CD8-positive, alpha-beta memory T cell (primary cell): ENCODE measurements at places on chromosomes 3 and 15. TPM values are rescaled to one million over a fixed set of nuclear protein-coding genes. Genes with fewer than 3 reads are reported as not detected.
A peak's percentile ranks its signal among the peaks of the same experiment; 100 is the strongest.

DNA sequence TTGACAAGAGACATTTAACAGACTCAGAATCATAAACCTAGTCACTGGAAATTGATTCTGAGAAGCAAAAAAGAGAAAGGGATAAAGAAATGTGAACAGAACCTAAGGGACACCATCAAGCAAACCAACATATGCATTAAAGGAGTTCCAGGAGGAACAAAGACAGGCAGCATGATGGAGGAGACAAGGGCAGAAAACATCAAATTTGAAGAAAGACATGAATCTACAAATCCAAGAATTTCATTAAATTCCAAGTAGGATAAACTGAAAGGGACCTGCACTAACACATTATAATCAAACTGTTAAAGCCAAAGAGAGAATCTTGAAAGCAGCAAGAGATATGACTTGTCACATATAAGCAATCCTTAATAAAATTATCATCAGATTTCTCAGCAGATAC is 122.3 kb downstream of the STT3B start:
- DNase-seq = no peak
- no peak overlapping the region for H3K27ac ChIP-seq
- no peaks in the 10 kb centered on the region for H3K36me3 ChIP-seq
- no peaks in the 10 kb centered on the region for H3K4me1 ChIP-seq
- no peaks in the 10 kb centered on the region for H3K27me3 ChIP-seq

GRCh38 chr15:52976516-52977075 is 186.5 kb upstream of the ONECUT1 start:
- H3K4me3 ChIP-seq = no peak overlapping the region
- no peak for DNase-seq
- H3K4me1 ChIP-seq = no peaks in the 10 kb centered on the region
- H3K36me3 ChIP-seq = no peaks in the 10 kb centered on the region
- H3K27ac ChIP-seq = no peak overlapping the region

DNA sequence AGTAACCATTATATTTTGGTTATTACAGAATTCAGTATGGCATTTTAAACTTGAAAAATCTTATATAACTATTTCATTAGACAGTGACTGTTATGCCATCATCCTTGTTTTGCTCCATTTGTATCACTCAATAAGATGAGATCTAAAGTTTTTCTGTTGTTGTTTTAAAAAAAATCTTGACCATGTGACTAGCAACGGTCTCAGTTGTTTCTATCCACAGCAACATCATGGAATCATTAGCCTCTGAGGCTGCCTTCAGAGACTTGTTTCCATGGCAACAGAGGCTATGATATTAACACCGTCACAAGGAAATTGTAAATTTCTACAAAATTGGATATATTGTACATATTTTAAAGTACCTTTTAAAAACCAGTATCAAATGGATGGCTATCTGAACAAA is 129.8 kb downstream of the DLG1 start:
- H3K4me3 ChIP-seq = no peak overlapping the region
- H3K4me1 ChIP-seq = no peaks in the 10 kb centered on the region
- H3K36me3 ChIP-seq = no peaks in the 10 kb centered on the region
- no peaks in the 10 kb centered on the region for H3K27me3 ChIP-seq
- no peak for DNase-seq

DNA sequence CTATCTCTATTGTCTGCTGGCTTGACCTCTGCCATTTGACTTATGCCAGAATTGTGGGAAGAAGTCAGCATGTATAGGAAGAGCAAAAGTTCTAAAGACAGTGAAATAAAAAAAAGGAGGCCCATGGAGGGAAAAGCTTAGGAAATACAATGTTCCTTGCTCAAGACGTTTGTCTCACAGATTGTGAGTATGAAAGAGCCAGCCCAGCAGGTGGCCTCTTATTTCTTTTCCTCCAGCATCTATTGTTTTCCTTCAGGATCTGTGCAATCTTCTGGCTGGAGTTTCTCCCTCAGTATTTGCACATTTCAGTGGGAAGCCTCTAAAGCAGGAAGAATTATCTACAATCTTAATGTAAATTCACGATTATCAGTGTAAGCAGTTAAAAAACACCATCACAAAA is 43.7 kb downstream of the ZDHHC3 start:
- peaks cover 15% of the 10 kb centered on the region for H3K36me3 ChIP-seq

- H3K4me3 ChIP-seq = no peak overlapping the region
- H3K36me3 ChIP-seq = no peaks in the 10 kb centered on the region
- no peaks in the 10 kb centered on the region for H3K27me3 ChIP-seq
- DNase-seq = no peak
- H3K27ac ChIP-seq = no peak overlapping the region
These were observed 730.4 kb downstream of the EDEM1 start for GRCh38 chr3:5917932-5918331.

- no peak overlapping the region for H3K4me3 ChIP-seq
- H3K27me3 ChIP-seq = no peaks in the 10 kb centered on the region
- H3K4me1 ChIP-seq = no peaks in the 10 kb centered on the region
- H3K36me3 ChIP-seq = no peaks in the 10 kb centered on the region
- H3K27ac ChIP-seq = no peak overlapping the region
These were observed 102.4 kb upstream of the HACD2 start for GRCh38 chr3:123687286-123687685.

- no peaks in the 10 kb centered on the region for H3K27me3 ChIP-seq
- no peak for DNase-seq
- no peak overlapping the region for H3K27ac ChIP-seq
- H3K4me3 ChIP-seq = no peak overlapping the region
- no peaks in the 10 kb centered on the region for H3K4me1 ChIP-seq
These were observed 181.8 kb downstream of the SSR3 start for GRCh38 chr3:156373095-156373494.

DNA sequence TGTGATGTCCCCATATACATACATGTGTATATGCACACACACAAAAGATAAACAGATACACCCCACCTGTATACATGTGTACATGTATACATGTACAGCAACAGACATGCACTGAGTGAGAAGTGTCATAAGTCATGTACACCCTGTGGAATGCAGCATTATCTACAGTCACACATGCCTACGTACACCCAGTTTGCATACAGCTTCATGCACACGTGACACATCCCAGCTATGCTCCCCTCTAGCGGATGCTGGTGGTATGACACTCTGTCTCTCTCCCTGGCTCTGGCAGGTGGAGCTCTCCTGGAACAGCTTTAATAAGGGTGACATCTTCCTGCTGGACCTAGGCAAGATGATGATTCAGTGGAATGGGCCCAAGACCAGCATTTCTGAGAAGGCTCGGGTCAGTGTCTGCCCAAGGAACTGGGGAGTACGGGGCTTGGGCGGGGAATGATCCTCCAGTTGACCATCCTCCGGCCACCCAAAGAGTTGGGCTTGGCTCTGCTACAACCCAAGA is 6.3 kb downstream of the VILL start:
- no peak overlapping the region for H3K4me3 ChIP-seq
- DNase-seq = peak; percentile 75
- H3K4me1 ChIP-seq = peaks cover 54% of the 10 kb centered on the region

GRCh38 chr3:114446600-114446999 is 152.8 kb downstream of the TIGIT start:
- no peaks in the 10 kb centered on the region for H3K27me3 ChIP-seq
- no peaks in the 10 kb centered on the region for H3K36me3 ChIP-seq
- H3K4me1 ChIP-seq = no peaks in the 10 kb centered on the region
- no peak overlapping the region for H3K27ac ChIP-seq
- no peak for DNase-seq

DNA sequence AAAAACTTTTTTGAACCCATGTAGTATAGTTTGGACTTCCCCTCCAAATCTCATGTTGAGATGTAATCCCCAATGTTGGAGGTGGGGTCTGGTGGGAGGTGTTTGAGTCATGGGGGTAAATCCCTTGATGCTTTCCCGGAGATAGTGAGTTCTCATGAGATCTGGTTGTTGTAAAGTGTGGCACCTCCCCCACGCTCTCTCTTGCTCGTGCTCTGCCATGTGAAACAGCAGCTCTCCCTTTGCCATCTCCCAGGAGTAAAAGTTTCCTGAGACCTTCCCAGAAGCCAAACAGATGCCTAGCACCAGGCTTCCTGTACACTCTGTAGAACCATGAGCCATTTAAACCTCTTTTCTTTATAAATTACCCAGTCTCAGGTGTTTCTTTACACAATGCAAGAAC is 16.0 kb upstream of the RNU6-1 start:
- no peak overlapping the region for H3K27ac ChIP-seq
- H3K4me3 ChIP-seq = no peak overlapping the region
- no peak for DNase-seq

- no peak overlapping the region for H3K27ac ChIP-seq
- DNase-seq = no peak
- H3K4me1 ChIP-seq = no peaks in the 10 kb centered on the region
These were observed 60.9 kb downstream of the MGLL start for GRCh38 chr3:127761441-127761801.

DNA sequence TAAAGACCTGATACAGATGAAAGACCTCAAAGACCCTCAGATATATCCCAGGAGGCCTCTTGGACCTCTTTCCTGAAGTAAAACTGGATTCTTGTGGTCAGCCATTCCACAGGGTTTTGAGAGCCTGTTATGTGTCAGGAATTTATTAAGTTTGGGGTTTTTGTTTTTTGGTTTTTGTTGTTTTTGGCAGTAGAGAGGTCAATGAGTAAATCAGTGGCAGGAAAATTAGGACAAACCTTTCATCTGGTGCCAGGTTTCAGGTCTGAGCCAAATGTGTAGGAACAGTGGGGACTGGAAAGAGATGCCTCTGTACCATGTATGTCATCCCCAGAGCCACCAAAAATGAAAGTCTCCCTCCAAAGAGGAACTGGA is 520.4 kb upstream of the MDFIC2 start:
- no peak overlapping the region for H3K27ac ChIP-seq
- H3K36me3 ChIP-seq = no peaks in the 10 kb centered on the region
- H3K4me1 ChIP-seq = no peaks in the 10 kb centered on the region
- H3K4me3 ChIP-seq = no peak overlapping the region
- no peaks in the 10 kb centered on the region for H3K27me3 ChIP-seq
- no peak for DNase-seq

- H3K4me3 ChIP-seq = no peak overlapping the region
- no peaks in the 10 kb centered on the region for H3K36me3 ChIP-seq
- H3K4me1 ChIP-seq = no peaks in the 10 kb centered on the region
- no peak overlapping the region for H3K27ac ChIP-seq
- no peak for DNase-seq
These were observed 53.3 kb upstream of the RAB6B start for GRCh38 chr3:133948996-133949395.

DNA sequence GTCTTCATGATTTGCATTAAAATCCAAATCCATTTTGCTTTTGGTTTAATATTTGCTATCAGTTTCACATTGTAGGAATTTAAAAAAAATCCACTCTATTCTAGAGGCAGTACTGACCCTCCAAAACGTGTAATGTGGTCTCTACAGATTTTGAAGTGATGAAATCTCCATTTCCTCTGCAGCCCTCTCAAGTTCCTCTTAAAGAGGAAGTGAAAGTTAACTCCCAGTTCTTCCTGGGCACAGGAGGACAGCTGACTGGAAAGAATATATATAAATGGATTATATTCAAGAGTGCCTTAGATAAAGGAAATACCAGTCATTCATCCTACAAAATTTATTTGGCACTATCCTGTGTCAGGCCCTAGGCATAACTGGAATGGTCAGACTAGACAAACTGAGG is 83.5 kb upstream of the PLCL2 start:
- no peak for DNase-seq
- no peaks in the 10 kb centered on the region for H3K27me3 ChIP-seq
- H3K4me1 ChIP-seq = peaks cover 19% of the 10 kb centered on the region
- no peaks in the 10 kb centered on the region for H3K36me3 ChIP-seq

- no peaks in the 10 kb centered on the region for H3K4me1 ChIP-seq
- peaks cover 15% of the 10 kb centered on the region for H3K36me3 ChIP-seq
- no peak overlapping the region for H3K4me3 ChIP-seq
- no peak for DNase-seq
- H3K27me3 ChIP-seq = no peaks in the 10 kb centered on the region
- no peak overlapping the region for H3K27ac ChIP-seq
These were observed 11.5 kb upstream of the NEK10 start for GRCh38 chr3:27380433-27381357.

DNA sequence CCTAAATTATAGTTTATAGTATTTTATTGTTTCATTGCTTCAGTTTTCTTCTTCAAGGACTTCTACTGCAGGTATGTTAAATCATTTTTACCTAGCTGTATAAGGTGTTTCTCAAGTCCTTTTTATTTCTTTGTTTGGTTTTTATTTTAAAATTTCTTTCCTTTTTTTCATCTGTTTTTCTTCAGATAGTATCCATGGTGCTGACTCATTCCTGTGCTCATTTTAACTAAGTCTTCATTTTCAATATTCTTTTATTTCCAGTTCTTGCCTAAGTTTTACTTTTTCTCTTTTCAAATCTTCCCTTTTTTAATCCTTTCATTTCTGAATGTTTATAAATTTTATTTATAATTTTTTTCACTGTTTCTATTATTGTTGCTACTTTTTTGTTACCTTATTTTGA is 42.3 kb upstream of the STIMATE start:
- no peak overlapping the region for H3K27ac ChIP-seq
- H3K4me1 ChIP-seq = no peaks in the 10 kb centered on the region
- peaks cover 4% of the 10 kb centered on the region for H3K36me3 ChIP-seq
- H3K4me3 ChIP-seq = no peak overlapping the region

SOX14 gene
- total RNA-seq = not detected

P4HTM gene
- total RNA-seq = 33.0 TPM

FBXL2 gene
- not detected for total RNA-seq

FES gene
- 2.5 TPM for total RNA-seq

COLQ gene
- 1.1 TPM for total RNA-seq

TGM4 gene
- total RNA-seq = not detected

EFCAB12 gene
- 0.40 TPM for total RNA-seq

NEK10 gene
- total RNA-seq = 0.24 TPM

GPR87 gene
- total RNA-seq = 0.61 TPM

CHRD gene
- total RNA-seq = 0.04 TPM
